Left renal cortex interstitium (tissue), 4 donors: ENCODE measurements at places on chromosomes 7 and 10. TPM values are rescaled to one million over a fixed set of nuclear protein-coding genes. Genes with fewer than 3 reads are reported as not detected.

DNA sequence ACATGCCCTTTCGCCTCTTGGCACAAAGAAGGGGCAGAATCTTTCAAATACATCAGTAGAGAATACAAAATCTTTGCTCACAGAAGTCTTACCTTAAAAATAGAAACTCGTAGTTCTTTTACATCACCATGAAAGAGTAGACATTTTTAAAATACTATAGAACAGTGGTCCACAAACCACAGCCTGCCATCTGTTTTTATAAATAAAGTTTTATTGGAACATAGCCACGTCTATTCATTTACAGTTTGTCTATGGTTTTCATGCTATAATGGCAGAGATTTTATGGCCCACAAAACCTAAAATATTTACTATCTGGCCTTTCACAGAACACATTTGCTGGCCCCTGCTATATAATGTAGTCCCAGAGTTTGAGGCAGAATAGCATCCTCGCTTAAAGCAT, 46.1 kb upstream of the CABCOCO1 start:
- no peak for DNase-seq

GRCh38 chr7:786472-787255, 45.6 kb upstream of the SUN1 start:
- DNase-seq, result no peak

- DNase-seq, result no peak
These were observed 53.1 kb downstream of the PRKAG2 start for GRCh38 chr7:151823566-151824372.

DNA sequence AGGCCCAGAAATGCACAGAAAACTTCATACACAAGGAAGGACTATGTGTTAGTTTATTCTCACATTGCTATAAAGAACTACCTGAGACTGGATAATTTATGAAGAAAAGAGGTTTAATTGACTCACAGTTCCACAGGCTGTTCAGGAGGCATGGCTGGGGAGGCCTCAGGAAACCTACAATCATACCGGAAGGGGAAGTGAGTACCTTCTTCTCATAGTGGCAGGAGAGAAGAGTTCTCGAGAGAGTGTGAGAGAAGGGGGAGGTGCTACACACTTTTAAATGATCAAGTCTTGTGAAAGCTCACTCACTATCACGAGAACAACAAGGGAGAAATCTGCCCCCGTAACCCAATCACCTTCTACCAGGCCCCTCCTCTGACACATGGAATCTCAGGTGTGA, 16.8 kb upstream of the RAMP3 start:
- DNase-seq, result no peak

DNA sequence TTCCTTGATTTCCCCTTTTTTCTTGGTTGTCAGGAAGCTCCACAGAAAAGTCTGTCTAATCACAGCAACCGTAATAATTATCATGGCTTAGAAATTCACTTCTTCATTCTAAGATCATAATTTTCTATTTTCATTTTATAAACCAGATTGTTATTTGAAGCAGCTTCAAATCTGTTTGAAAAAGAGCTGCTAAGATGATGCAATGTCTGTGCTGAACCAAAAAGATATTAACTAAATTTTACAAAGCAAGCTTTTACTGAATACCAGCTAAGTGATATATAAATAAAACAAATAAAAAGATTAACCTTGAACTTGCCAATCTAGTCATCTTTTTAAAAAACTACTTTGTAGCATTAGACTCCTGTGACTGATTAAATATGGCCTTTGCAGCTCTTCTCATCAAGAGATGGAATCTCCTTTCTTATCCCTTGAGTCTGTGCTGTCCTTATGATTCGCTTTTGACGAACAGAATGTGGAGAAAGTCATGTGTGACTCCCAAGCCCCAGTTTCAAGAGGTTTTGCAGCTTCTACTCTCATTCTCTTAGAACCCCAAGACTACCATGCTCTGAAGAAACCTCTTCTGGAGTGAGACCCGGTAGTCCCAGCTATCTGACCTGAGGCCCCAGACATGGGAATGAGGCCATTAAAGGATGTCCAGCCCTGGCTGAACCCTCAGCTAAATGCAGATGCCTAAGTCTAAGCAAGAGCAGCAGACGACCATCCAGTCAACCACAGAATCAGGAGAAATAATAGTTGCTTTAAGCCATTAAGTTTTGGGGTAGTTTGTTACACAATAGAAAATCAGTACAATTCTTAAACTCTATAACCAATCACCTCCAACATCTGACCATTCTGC, 14.4 kb downstream of the NAMPT start:
- no peak for DNase-seq

DNA sequence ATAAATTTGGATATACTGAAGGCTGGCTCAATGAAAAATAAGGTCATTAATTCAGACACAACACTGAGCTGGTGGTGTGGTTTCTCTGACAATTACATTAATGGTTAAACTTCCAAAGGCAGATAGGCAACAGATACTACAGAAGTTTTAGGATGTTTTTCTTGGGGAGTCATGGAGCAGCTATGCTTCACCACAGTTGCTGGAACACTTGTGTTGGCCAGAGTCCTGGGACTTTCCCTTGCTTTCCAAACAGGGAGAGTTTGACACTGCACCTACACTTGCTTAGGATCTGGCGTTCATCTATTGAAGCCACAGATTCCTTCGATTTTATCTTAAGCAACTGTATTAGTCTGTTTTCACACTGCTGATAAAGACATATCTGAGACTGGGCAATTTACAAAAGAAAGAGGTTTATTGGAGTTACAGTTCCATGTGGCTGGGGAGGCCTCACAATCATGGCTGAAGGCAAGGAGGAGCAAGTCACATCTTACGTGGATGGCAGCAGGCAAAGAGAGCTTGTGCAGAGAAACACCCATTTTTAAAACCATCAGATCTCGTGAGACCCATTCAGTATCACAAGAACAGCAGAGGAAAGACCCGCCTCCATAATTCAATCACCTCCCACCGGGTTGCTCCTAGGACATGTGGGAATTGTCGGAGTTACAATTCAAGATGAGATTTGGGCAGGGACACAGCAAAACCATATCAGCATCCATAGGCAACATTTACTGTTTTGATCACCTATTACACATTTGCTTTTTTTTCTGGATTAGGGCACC, 27.8 kb upstream of the TMEM178B start:
- DNase-seq, result no peak

- no peak for DNase-seq
These were observed 24.3 kb upstream of the FOXK1 start for GRCh38 chr7:4657640-4658417.

DNA sequence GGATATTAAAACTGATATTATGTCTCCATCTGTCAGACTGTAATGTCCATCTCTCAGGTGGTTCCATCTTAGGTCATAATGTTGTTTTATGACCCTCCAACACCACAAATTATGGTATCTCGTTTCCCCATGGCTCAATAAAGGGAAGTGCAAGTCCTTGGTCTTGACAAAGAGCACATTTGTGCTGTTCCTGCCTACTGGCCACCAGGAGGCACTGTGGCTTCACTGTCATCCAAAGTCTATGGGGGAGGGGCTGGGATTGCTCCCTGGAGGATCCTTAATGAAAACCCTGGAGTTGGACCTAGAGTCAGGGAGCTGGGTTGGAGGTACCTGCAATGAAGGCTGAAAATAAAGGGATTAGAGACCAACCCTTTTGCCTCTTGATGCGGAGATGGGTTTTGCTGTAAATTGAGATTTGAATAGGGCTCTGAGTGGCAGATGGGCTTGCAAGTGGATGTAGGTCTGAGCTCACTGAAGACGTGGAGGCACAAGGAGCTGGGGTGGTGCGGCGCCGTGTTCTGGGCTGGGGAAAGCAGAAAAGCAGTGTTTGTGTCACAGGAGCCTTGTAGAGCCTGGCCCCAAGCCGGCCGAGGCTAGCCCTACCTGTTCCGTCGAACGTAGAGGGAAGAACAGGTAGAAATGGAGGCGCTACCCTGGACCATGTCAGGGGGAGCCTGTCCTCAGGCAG, 180.5 kb upstream of the PRSS58 start:
- DNase-seq, result no peak

- no peak for DNase-seq
These were observed 19.9 kb downstream of the KLF6 start for GRCh38 chr10:3765146-3765545.

DNA sequence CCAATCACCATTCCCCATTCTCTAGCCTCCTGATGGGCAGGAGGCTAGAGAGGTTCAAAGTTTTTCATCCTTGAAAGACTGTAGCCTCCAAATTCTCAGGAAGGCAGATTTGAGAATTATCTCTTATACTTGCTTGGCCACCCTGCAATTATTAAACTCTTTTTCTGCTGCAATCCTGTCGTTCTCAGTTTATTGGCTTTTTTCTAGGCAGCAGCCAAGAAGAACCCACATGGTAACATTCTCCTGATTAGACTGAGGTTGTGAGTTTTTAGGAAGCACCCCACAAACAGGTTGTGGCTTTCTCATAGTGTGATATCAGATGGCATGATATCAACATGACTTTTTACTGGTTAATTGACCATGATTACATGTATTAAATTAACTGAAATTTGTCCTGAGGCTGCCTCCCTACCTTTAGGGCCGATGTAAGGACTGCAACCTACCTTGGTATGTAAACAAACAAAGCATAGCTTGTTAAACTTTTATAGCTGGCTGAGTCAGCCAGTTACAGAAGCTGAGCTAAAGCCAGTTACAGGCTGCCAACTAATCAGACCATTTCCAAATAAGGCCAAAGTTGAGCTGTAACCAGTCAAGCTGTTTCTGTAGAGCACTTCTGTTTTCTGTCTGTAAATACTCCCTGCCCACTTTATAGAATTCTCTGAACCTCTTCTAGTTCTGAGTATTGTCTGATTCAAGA, 3.2 kb upstream of the ZNF248 start:
- no peak for DNase-seq

GRCh38 chr10:34216348-34216945, 598.6 kb downstream of the PARD3 start:
- DNase-seq, result no peak

GRCh38 chr7:114354306-114354705, 60.3 kb upstream of the FOXP2 start:
- no peak for DNase-seq

GRCh38 chr10:79254333-79255006, 92.8 kb upstream of the PPIF start:
- DNase-seq, result no peak

DNA sequence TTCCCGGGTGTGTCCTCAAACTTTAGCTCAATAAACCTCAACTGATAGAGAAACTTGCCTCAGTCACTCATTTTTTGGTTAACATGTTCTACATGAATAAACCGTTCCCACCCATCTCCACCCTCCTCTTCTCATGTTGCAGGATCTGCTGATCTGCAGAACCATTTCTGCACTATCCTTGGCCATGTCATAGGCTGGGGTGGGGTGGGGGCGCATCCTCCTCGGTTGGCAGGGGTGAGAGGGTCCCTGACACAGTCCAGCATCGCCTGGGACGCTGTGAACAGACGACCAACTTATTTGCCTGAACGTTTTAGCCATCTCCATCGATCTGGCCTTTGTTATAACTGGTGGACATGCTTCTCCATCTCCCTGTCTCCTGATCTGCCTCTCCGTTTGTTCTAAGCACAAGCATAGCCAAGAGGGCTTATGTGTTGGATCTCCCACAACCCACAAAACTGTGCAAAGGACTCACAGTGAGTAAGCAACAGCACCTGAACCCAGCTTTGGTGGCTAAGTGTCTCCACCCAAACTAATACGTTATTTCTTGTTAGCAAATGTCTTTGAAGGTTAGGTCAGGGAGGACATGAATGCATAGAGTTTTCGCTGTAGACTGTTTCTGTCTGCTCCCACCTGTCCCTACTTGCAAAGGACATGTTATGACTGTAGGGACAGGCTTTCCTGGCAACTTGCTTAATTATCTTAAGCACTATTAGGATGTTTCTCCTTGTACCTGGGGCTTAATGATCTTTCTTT, 51.7 kb downstream of the PRKCQ start:
- DNase-seq, result no peak

GRCh38 chr7:104845557-104845956, 168.4 kb upstream of the KMT2E start:
- DNase-seq, result no peak

GRCh38 chr10:95326396-95326795, 35.6 kb upstream of the PDLIM1 start:
- DNase-seq, result no peak

DNA sequence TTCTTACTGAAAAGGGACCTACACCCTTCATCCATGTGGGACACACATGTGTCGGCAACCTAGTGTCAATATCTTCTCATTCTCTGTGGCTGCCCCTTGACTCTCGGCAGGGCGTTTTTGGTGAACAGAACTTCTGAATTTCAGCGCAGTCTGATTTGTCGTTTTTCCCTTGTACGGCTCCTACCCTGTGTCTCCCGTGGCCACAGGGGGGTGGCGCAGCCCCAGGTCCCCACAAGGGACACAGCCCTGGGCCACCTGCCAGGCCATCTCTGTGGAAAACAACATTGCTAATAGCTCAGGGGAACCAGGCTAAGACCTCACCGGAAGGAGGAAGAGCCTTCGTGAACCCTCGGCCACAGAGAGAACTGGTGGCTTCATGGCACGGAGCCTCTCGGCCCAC, 53.1 kb upstream of the NKX6-2 start:
- DNase-seq, result no peak

- DNase-seq, result no peak
These were observed 36.5 kb downstream of the NPS start for GRCh38 chr10:127585519-127586023.

DNA sequence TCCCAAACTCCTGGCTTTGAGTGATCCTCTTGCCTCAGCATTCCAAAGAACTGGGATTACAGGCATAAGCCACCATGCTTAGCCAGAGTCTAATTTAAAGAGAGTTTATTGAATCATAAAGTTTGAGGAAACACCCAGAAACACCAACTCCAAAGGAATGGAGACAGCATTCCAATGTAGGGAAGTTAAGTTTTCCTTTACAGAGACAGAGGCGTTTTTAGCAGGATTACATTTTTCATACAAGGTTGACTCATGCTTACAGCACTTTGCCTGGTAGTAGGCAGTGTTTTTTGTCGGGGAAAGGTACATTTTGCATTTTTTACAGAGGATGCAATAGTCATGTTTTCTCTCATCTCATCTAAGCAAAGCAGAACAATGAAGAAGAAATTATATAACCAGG, 18.9 kb upstream of the OPN4 start:
- no peak for DNase-seq

GRCh38 chr10:62652114-62652513, 152.4 kb upstream of the ADO start:
- DNase-seq, result no peak

- DNase-seq, result no peak
These were observed 687.3 kb downstream of the MAGI2 start for GRCh38 chr7:78765943-78766729.

DNA sequence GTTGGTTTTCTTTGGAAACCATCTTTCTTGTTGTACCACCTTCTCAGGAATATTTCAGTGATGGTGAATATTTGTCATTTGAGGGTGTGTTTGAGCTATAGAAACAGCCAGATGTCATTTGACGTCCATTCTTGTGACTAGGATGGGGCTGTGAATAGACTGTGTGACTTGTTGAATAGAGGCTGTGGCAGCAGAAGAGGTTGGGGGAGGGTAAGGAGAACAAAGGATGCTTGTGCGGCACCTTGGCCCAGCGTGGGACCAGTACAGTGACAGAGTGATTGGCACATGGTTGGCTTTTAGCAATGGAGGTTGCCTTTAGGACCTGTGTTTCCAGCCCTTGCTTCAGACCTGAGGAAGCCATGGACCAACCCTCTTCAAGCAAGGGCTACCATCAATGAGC, 11.3 kb downstream of the DMBT1 start:
- DNase-seq, result no peak

CUX1 gene
- polyA plus RNA-seq, result 79.2 TPM

ASB10 gene
- 0.12 TPM for polyA plus RNA-seq

MCM10 gene
- 11.8 TPM for polyA plus RNA-seq

HOXA4 gene
- polyA plus RNA-seq, result 25.4 TPM

NKX1-2 gene
- not detected for polyA plus RNA-seq

VIPR2 gene
- polyA plus RNA-seq, result 3.7 TPM

STEAP4 gene
- 0.21 TPM for polyA plus RNA-seq

ZP3 gene
- polyA plus RNA-seq, result 16.2 TPM

TNKS2 gene
- 53.5 TPM for polyA plus RNA-seq
